Activated CD4-positive, CD25-positive, alpha-beta regulatory T cell (primary cell): ENCODE measurements at places on chromosomes 5 and 9.

- no peak for DNase-seq
These were observed 84.9 kb downstream of the FBN2 start for GRCh38 chr5:128453121-128453520.

DNA sequence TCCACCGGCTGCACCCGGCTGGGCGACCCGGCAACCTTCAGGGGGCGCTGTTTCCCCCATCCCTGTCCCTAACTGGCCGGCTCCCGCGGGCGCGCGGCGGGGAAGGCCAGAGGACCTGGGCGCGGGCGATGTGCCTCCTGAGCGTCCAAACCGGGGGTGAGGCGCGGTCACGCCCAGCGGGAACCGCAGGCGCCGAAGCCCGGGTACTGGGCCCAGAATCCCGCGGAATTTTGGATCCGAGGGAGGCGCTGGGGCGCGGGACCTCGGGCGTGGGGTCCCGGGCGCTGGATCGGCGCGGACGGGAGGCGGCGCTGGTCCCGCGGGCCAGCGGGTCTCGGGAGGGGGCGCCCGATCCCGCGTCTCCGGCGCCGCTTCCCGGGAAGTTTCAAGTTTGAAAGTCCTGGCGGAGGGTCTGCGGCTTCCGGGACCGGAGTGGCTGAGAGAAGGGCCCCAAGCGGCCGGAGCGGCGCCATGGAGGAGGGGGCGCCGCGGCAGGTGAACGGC lies at the start of gene PKN3:
Gene PKN3, plus strand, starts transcription at position 59 of the 504 bp plus-strand sequence. Its CDS starts 413 bp downstream, at position 472.
- DNase-seq: peak; percentile 68

GRCh38 chr9:71854811-71855210 lies 56.2 kb downstream of the ABHD17B start:
- no peak for DNase-seq

- DNase-seq: no peak
These were observed 77.0 kb upstream of the DAP start for GRCh38 chr5:10838038-10838437.

DNA sequence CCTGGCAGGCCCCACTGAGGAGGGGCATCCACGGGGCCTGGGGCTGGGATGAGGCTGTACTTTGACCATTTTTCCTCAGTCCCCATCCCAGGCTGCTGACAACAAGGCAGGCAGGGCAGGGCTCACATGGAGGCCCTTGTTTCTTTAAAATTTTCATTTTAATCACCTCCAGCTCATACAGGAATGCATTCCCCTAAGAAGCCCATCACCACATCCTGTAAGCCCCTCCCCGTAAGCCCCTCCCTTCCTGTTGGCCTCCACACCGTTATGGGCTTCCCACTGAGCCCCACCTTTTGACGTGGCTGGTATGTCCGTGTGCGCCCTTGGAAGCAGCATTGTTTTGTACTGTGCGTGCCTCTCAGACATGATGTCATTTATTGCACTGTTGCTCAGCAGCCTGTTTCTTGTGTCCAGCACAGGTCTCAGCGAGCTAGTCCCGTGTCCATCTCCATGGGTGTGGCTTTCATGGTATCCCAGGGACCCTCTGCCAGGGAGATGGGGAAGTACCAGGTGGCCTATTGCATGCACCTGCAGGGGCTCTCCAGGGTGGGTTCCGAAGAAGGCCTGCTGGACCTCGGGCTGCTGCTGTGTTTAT lies 22.4 kb downstream of the PHF2 start:
- DNase-seq: no peak

- no peak for DNase-seq
These were observed 960 bp downstream of the NR2F1 start for GRCh38 chr5:93583768-93584595.

DNA sequence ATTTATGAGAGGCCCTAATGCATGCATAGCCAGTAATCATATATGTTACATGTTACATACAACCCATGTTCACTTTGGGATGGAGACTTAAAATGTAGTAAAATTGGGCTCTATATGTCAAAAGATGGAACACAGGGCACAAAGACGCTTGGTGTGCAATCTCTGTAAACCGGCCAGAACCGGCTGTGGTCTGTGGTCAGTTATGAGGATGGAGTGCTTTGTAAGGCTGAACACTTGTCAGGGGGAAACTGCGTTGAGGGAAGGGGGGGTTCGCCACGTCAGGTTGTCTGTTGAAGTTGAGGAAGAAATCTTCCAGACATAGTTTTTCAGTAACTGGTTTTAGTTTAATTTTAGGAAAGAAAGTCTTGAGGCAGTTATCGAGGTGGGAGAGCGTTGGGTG lies 2.7 kb upstream of the CKMT2 start:
- no peak for DNase-seq

- DNase-seq: no peak
These were observed 2.5 kb downstream of the FOXE1 start for GRCh38 chr9:97855486-97855875.

- DNase-seq: no peak
These were observed 218.4 kb downstream of the CACNA1B start for GRCh38 chr9:138095813-138096518.

GRCh38 chr9:17462869-17463464 lies 115.9 kb upstream of the SH3GL2 start:
- DNase-seq: no peak

DNA sequence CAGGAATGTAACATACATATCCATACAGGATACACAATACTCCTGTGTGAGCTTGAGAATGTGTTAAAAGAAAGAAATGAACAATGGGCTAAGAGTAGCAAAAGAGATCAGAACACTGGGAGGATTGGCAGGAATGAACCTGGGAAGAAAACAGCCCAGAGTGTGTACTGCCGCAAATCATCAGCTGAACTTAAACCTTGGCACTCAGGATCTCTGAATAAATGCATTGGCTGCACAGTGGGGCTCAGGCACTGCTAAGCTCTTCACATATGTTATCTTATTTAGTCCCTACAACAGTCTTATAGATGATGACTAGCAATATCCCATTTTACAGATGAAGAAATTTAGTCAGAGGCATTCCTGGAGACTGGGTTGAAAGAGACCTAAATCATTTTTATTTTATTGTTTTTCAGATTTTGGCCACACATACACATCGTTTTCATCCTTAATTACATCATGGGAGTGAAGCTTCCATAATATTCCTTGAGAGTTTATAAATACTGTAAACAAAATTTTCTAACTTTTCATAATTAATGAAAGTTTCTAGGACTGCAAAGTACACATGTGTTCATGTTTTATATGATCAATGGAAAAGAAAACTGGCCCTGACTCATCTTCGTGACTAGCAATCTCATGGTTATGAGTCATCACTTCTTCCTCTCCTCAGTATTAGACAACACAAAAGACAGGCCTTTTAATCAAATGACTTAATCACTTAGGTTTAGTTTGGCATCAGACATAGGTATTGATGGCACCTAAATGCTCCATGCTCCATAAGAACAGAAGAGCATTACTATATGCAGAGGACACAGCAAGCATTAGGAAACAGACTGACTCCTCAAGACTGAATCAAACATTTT lies 59.2 kb downstream of the CDH18 start:
- DNase-seq: no peak

- DNase-seq: no peak
These were observed 62.0 kb upstream of the RANBP3L start for GRCh38 chr5:36363744-36364143.

DNA sequence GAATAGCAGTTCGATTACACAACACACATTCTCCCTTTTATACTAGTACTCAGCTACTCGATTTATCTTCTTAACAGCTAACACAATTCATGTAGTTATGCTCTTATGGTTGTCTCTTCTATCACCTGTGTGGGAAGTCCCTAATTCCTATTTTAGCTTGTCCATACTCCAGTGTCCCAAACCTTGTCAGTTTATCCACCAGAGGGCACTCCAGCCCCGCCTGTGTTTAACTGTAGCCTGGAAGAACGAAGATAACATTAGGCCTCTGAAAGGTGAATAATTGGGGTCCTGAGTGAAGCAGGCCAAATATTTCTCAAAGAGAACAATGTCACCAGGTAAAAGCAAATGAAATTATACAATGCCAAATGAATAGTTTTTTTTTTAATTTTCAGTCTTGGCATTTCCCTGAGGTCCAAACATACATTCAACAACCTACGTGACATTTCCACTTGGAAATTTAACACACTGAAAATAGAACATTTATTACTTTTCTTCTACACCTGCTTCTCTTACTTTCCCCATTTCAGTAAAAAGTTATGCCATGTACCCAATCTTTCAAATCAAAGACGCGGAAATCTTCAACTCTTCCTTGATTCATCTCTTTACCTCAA lies 560.7 kb downstream of the HTR1A start:
- no peak for DNase-seq

GRCh38 chr5:139796061-139796806 lies 626 bp downstream of the PSD2 start:
- no peak for DNase-seq

DNA sequence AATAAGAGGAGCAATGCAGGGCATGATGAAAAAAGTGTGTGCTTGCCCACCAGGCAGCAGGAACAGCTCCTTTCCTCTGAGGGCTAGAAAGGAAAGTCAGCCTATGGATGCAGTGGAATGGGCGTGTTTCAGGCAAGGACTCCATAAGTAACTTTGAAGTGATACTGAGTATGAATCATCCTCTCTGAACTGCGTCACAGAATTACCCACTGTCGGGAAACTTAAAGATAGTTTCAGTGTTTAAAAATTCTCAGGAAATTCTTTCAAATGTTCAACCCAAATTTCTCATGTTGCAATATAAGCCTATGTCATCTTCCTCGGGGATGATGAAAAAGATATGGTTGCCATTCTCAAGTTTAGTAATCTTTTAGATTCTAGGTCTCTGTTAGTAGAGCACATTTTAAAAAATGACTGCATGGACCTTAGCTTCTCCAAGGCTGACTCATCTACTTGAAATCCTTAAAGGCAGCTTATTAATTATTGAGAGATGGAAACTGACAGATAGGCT lies 27.7 kb downstream of the PTCD2 start:
- no peak for DNase-seq

- no peak for DNase-seq
These were observed 17.2 kb upstream of the SUSD3 start for GRCh38 chr9:93041108-93041802.

GRCh38 chr9:98589102-98589501 lies 119.6 kb downstream of the GABBR2 start:
- no peak for DNase-seq

DNA sequence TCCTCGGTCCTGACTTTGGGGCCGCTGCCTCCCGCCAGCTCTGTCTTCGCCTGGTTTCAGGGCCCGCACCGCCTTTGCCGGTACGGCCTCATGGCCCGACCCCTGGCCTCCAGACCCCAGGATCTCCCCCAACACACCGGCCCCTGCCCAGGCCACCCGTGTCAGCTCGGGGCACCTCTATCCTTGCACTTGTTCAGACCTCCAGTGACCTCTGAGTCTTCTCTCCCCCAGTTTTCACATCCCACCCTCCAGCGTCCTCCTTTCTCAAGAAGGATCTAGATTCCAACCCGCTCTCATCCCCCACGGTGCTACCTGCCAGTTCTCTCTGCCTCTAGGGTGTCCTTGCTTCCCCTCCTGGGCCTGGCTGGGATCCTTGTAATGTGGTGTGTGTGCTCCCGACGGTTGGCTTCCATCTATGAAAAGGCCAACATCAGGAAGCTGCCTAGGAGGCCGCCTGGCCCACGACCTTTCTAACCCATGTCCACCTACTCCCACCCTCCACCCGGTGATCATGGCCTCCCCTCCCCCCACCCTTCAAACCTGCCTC lies 61.1 kb downstream of the SPATA31C2 start:
- DNase-seq: no peak

DNA sequence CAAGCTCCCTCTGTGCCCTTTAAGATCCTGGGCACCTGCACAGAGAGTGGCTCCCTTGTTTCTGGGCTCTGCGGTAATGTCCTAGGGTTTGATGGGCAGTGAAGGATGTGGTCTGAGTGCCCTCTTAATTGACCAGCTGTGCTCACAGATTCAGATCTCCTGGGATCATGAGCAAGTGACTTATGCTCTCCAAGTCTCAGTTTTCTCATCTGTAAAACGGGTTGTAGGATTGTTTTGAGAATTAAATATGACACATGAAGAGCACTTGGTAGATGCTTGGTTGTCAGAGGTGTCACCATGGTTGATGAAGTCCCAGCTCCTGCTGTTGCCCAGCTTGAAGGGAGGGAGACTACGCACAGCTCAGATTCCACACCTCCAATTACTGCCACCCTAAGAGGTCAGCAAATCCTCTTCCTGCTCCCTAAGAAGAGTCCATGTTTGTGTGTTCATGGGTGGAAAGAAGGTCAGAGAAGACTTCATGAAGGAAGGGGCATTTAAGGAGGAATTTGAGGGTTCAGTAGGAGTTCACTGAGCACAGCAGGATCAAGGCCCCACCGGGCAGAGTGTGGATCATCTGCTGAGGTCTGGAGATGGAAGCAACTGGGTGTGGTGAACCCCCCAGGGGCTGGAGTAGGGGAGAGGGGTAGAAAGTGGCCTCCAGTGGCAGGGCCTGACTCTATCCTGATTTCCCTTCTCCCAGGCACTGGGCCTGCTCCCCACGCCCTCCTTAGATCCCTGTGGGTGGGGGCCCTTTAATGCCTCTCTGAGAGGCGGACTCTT lies 1.4 kb upstream of the PSD2 start:
- DNase-seq: no peak

DNA sequence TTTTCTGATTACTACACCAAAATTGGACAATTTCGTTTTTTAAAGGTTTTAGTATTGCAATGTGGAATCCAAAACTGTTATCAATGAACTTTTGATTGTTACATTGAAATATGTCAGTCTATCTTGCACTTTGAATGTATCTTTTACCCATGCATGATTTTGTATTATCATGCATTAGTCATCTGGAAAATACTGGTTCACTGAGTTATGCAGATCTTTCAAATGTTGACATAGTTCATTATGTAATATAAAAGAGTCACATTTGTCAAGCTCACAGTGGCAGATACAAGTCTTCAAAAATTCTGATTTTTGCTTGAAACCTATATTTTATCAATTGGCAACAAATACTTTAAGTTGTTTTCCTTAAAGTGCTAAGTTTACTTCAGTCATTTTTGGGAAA lies 85.2 kb downstream of the NR3C1 start:
- DNase-seq: no peak

DNA sequence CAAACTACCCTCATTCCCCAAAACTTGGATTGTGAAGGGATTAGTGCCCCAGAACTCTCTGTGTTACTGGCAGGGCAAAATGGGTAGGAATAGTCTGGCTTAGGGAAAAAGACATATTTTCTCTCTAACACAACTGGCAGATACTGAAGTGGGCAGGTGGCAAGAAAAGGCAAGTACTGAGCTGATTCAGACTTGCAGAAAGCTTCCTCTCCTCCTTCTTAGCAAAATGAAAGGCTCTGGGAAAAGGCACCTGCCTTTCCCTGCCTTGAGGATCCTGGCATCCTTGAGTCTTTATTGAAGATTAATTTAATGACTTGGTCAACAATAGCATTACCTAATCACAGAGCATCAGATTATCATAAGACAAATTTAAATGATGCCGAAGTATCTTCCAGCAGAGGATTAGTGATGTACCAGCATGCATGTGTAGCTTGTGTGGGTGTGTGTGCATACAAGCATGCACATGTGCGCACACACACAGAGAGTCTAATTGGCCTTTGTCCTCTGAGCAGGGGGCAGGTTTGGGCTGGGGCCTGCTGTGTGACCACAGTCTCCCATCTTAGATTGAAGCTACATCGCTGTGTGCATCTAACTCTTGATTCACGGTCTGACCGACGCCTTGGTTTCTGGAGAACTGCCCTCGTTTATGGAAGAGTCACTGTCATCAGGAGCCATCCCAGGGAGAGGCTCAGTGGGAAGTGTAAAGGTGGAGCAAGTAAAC lies 294.8 kb downstream of the AOPEP start:
- no peak for DNase-seq

GRCh38 chr5:78377056-78377717 lies 16.8 kb downstream of the SCAMP1 start:
- DNase-seq: no peak
